ENCODE measurements at places on chromosomes 7 and 10.

GRCh38 chr10:132785723-132786475 lies at the start of gene NKX6-2:
NKX6-2 (minus strand) TSS chr10:132786147; CDS start chr10:132785948, 199 bp downstream.
- DNase-seq: no peak

DNA sequence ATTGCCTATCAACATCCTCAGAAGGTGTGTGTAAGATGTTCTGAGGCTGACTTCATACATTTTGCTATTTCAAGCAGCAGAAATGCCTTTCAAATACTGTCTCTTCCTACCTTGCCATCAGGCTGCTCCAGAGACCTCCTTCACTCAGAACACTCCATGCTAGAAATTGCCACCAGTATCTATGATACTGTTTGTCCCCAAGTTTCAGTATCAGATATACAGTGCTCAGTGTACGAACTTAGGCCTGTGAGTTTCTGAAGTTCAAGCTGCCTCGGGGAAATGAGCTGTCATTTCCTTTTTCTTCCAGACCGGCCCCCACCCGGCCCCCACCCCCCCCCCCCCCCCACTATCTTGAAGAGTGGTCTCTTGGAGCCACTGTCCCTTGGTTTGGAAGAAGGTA lies 373.4 kb upstream of the CHRM2 start:
- DNase-seq: no peak

DNA sequence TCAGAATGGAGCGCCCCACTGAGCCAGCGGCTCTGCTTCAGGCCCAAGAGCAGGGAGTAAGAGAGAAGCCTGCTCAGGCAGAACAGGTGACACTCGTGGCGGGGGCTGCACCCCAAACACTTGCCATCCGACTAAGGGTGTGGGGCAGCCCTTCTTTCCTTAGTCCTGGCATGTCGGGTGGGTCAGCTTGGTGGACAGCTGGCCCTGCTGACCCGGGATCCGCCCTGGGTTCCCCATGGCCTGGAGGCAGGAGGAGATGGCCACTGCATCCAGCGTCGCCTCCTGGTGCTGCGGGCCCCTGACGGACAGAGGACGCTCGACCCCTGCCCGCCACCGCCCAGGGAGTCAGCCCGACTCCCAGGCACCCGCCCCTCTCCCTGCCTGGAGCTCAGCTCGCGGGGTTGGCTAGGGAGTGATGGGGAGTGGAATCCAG lies 1.2 kb upstream of the PAOX start:
- DNase-seq: no peak

DNA sequence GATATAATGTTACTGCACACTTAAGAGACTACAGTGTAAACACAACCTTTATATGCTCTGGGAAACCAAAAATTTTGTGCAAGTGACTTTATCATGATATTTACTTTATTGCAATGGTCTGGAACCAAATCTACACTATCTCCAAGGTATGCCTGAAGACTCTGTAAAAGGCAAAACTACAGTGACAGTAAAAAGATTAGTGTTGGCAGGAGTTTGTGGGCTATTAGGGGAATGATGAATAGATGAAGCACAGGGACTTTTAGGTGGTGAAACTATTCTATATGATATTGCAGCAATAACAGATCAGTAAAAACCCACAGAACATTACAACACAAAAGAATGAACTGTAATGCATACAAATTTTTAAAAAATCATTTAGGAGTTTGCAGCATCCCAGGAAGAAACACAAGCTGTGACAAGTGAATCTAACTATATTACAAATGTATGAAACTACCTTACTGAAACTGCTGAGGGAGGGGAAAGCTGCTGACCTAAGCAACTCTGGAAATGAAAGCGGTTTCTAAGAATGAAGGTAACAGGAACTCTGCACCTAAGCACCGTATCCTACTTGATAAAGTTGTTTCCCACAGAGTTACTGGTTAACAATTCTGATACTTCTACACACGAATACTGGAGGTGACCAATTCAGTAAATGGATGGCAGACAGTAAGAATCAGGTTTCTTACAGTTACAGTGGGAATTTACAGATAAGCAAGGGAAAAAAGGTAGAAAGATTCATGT lies 82.6 kb downstream of the ATE1 start:
- no peak for DNase-seq

DNA sequence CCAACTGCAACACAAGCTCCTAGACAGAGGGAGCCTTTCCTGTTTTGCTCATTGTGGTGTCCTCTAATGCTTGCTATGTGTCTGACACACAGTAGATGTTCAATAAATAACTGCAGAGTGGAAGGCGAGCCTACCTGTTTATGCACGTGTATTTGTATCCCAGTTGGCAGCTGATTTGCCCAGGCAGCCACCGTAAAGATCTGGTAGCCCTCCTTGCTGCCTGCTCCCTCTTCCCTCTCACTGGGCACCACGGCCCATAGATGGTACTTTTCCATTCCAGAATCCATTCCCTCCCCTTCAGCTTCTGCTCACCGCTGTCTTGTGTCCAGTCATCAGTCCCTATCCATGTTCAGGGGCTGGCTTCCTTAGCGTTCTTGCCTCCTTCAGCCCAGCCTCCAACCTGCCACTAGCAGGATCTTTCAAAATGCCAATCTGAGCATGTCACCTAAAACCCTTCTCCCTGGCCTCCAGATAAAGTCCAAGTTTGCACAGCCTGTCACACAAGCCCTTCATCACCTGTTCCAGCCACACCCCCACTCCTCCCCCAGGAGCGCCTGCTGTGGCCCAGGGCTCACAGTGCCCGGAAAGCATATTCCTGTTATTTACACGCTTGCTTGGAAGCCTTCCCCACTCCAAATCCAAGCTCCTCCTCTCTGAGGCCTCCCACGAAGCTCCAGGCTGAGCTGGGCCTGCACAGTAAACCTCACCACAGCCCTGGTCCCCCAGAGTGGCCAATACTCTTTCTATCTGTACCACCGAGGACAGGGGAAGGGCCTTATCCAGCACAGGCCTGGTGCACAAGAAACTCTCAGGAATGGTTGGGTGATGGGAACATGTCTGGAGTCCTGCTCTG lies 21.0 kb downstream of the ZCCHC24 start:
- no peak for DNase-seq

DNA sequence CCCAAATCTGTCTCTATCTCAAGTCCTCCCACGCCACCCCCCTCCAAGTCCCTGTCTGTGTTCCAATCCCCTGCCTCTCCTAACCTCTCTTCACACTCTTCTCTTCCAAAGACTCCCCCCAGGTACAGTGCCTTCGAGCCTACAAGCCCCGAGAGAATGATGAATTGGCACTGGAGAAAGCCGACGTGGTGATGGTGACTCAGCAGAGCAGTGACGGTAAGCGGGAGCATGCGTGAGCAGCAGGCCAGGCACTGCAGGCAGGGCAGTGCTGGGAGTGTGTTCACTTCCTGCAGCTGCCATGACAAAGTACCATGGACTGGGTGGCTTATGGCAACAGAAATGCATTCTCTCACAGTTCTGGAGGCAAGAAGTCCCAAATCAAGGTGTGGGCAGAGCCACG lies 23.4 kb downstream of the ARHGEF5 start:
- no peak for DNase-seq

GRCh38 chr10:34109952-34110702 lies 705.0 kb downstream of the PARD3 start:
- DNase-seq: peak; percentile 48

- no peak for DNase-seq
These were observed 10.8 kb downstream of the TMEM120A start for GRCh38 chr7:75983471-75984129.

DNA sequence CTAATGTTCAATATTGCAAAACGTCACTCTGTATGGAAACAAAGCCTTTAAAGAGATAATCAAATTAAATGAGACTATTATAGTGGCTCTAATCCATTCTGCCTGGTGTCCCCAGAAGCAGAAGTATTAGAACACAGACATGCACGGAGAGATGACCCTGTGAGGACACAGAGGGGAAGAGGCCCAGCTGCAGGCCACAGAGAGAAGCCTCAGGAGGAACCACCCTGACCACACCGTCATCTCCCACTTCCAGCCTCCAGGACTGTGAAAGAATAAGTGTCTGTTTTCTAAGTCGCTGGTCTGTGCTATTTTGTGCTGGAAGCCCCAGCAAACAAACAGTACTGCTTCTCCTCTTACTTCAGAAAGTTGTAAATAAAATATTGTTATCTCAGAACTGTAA lies 283.5 kb upstream of the ADARB2 start:
- DNase-seq: no peak

DNA sequence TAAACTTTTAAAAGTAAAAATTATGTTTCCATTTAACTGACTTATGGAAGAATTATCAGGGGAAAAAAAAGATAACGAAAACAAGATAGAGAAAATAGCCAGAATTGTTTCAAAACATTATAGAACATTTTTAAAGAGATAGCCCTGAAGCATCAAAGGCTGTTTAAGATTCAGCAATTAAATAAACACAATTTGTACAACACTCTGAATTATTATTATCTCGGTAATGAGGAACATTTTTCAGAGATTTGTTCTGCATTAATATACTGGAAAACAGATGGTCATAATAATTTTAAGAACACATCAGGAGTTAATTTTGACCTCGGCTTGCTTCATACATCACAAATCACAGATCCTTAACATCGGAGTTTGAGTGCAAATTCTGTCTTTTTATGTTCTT lies 643.8 kb downstream of the SORCS1 start:
- DNase-seq: no peak

- no peak for DNase-seq
These were observed 148.0 kb downstream of the GALNT11 start for GRCh38 chr7:152173372-152174070.

- peak; percentile 19 for DNase-seq
These were observed 74.0 kb downstream of the ARID5B start for GRCh38 chr10:61975391-61975932.

DNA sequence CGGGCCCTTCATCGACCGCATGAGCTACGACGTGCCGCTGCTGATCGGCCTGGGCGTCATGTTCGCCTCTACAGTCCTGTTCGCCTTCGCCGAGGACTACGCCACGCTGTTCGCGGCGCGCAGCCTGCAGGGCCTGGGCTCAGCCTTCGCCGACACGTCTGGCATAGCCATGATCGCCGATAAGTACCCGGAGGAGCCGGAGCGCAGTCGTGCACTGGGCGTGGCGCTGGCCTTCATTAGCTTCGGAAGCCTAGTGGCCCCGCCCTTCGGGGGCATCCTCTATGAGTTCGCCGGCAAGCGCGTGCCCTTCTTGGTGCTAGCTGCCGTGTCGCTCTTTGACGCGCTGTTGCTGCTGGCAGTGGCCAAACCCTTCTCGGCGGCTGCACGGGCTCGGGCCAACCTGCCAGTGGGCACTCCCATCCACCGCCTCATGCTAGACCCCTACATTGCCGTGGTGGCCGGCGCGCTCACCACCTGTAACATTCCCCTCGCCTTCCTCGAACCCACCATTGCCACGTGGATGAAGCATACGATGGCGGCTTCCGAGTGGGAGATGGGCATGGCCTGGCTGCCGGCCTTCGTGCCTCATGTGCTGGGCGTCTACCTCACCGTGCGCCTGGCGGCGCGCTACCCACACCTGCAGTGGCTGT lies 1.2 kb downstream of the SLC18A3 start:
- no peak for DNase-seq

- DNase-seq: no peak
These were observed 256.6 kb downstream of the ARHGAP21 start for GRCh38 chr10:24467136-24467535.

DNA sequence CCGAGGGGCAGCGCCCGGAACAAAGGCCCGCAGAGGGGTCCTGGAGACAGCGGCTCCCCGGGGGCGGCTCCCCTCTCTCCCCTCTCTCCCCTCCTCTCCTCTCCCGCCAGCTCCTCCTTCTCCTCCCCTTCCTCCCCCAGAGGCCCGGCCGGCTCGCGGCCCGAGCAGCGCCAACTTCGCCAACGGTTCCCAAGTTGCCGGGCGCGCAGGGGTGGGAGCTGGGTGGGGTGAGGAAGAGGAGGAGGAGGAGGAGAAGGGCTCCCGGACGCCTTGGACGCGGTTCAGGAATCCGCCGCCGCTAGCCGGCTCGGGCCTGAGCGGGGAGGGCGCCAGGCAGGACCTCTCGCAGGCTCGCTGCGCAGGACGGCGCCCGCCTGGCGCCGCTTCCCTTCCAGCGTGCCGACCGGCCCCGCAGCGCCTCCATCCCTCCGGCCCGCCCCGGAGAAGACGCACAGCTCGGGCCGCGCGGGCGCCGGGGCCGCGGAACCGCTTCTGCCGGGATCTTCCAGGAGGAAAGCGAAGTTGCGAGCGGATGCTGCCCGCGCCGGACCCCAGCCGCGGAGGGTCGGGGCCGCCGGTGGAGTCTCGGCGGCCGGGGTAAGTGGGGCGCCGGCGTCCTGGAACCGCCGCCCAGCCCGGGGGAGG lies at the start of gene CHST3:
TSS of gene CHST3 (plus strand) at position 298 of the 645 bp plus-strand sequence. CDS start 41,448 bp downstream, outside the sequence.
- DNase-seq: no peak

- DNase-seq: peak; percentile 5
These were observed 83.6 kb downstream of the ZNF277 start for GRCh38 chr7:112290065-112290464.

DNA sequence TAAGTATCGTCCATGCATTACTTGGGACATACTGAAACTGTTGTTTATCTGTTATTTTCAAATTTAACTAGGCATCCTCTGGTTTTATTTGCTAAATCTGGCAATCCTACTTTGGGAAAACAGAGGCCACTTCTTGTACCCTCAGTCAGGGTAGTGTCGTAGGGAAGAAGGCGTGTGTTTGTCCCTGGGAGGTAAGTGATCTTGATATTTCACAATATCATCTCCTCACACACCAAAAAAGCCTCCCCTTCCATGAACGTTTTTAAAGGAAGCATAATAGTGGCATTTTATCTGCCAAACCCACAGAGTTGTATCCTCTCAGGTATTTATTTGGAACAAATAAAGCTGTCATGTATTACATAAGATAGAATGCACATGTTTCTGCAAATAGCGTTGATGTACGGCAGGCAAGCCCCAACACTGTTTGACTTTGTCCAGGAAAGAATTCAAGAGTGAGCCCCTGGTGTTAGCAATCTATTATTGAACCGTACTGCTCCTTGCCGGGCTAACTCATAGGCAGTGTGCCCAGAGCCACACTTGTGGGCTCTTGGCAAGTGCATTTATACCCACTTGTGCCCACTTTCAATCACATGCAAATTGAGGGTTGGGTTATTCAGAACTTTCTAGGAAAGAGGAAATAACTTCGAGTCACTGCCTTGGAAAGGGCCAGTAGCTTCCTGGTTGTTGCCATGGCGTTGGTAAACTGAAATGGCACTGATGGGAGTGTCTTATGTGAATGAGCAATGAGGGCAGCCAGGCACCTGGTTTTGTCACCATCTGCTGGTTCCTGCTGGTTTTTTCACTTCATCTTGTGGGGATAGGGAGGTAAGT lies 266.0 kb downstream of the USP6NL start:
- DNase-seq: no peak

- DNase-seq: peak; percentile 23
These were observed 24.2 kb upstream of the RASSF4 start for GRCh38 chr10:44935201-44935965.

DNA sequence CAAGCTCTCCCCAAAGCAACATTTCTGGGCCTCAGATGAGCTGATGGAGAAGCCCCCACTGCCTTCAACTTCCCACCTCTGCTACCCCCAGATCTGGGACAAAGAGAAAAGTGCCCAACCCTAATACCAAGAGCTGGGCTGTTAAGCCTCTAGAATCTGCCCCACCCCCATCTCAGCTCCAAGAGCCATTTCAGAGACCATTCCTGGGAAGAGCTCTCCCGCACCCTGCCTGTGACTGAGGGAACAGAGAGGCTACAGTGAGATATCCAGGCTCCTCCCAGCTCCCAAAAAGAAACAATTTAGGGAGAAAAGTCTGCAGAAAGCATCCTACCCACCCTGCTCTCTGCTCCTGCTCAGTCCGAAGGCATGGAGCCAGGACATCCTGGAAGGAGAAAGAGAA lies 2.5 kb upstream of the KCNH2 start:
- no peak for DNase-seq

Data from HS-5 (cell line).